Psoas muscle (tissue), 8 donors: ENCODE measurements at places on chromosomes 3 and 15. TPM values are rescaled to one million over a fixed set of nuclear protein-coding genes. Genes with fewer than 3 reads are reported as not detected.

GRCh38 chr3:52119099-52119498, 35.1 kb downstream of the POC1A start:
- no peak for DNase-seq

DNA sequence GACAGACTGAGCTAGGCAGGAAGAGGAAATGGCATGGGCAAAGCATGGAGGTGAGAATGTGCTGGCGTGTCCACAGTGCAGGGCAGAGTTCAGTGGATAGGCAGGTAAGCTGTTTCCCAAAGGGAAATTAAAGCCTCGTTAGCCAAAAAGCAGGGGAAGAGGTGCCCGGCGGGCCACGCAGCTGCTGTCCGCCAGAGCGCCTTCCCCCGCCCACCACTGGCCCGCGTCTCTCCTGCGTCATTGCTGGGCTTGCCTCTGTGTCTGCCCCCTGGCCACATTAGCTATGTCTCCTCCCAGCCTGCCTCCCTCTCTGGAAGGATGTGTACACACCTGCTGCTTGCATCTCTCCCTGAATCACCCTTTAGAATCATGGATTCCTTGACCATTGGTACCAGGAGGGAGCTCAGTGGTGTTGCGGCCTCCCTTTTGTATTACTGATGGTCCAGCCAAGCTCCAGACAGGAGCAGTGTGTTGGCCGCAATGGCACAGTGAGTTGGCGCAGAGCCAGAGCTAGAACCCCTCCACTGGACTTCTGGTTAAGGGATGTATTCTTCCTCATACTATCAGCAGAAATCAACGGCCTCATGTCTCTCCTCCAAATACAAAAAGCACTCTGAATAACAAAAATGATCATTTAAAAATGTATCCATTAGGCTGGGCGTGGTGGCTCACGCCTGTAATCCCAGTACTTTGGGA, 26.6 kb downstream of the SLC28A1 start:
- DNase-seq = peak; percentile 37

DNA sequence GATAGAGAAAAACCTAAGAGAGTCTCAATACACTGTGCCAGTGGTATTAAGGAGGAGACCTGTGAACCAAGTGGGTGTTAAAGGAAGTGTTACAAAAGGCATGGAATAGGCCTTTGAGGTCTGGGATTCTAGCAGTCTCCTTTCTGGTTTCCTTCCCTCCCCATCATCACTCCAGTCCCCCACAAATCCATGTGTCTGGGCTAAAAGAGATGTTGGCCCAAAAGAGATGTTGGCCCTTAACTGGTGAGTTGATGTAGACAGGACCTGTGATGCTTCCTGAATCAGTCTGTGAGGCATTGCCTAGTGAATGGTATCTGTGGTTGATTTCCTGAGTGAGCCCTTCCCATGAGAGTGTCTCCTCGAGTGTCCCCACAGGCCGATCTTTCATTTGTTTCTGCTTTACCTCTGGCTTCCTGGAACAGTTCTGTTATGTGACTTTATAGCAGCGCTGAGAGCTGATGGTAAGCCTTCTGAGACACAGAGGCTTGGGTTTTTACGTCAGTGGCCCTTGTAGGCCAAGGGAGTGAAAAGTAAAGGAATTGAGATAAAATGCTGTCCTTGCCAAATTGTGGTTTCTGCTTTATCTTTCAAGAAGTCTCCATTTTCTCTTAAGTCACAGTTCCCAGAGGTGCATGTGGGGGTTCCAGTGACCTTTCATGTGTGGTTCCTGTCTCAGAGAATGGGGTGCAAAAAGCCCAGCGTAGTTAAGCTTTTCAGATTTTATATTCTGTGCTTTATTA, 87.8 kb downstream of the KLHL25 start:
- DNase-seq = no peak

GRCh38 chr15:23823508-23823907, 136.4 kb upstream of the NDN start:
- DNase-seq = no peak

The PYGO1 gene
- total RNA-seq = 27.7 TPM

The SUCLG2 gene
- total RNA-seq = 91.7 TPM

- DNase-seq = no peak
Observed at GRCh38 chr3:98692787-98693473, 70.2 kb upstream of the ST3GAL6 start.

- no peak for DNase-seq
Observed at GRCh38 chr3:125160606-125161371, 51.8 kb downstream of the SLC12A8 start.

The RHOV gene
- not detected for total RNA-seq

The CLDN16 gene
- not detected for total RNA-seq

The WDR6 gene
- 63.5 TPM for total RNA-seq

The DCBLD2 gene
- total RNA-seq = 13.9 TPM

The POPDC2 gene
- total RNA-seq = 205 TPM

The TRPC1 gene
- total RNA-seq = 1.3 TPM

The C3orf49 gene
- not detected for total RNA-seq

The SERINC4 gene
- total RNA-seq = 0.30 TPM

The CHRNA5 gene
- total RNA-seq = 4.4 TPM
